ENCODE measurements at places on chromosomes 16 and 17. TPM values are rescaled to one million over a fixed set of nuclear protein-coding genes. Genes with fewer than 3 reads are reported as not detected.

Gene NOG
- total RNA-seq: 12.7 TPM

GRCh38 chr16:11966173-11966572 is 1.2 kb downstream of the TNFRSF17 start:
- DNase-seq: no peak

DNA sequence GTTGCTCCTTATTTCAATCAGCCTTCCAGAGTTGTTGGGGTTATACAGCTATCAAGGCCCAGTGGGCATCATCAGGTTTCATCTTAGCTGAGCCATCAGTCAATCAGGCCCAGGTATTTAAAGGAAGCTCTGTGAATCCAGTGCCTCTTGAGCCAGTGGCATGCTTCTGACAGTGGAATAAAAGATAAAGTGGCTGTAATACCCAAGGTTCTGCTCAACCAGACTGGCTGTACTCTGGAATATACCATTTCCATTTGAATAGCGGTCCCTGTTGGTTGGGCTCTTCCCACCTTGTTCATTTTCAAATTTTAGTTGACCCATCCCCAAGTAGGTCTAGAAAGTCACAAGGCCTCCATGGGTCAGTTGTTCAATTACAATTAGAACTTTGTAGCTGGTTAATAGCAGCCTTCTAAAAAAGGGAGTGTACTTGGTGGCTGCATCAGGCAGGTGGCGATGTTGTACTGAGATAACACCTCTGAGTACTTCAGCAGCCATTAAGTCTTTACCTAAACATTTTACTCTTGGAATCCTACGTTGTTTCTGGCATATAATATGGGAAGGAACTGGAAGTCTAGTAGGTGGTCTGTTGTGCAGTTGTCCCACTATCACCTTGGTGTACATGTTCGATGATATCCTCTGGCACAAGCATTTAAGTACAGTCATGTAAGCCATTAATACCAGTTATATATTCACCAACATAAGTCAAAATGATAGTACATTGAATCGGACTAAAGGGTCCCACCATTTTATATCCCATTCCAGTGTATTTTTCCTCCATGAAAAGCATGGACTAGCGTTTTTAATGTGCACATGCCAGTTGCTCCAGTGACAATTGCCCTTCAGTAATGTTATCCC is 294.1 kb downstream of the BCAS3 start:
- no peak for DNase-seq

GRCh38 chr17:13311306-13311705 is 290.4 kb downstream of the HS3ST3A1 start:
- DNase-seq: no peak

GRCh38 chr17:29734640-29735039 is 111.9 kb upstream of the CORO6 start:
- no peak for DNase-seq

DNA sequence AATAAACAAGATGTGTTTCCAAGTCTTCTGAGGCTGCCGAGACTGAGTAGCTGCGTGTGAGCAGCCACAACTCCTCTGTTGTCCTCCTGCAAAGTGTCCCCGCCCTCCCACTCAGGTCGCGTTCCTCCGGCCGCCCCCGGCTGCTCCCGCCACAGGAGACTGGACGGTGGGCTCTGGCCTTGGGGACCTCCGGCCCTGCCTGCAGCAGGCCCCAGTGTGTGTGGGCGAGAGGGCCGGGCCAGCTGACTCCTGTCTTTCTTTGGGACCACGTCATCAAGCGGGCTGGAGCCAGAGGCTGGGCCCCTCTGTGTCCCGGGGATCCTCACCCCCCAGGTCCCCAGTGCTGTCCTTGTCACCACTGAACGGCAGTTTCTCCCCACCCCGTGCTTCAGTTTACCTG is 175.3 kb downstream of the NPIPB11 start:
- no peak for DNase-seq
